ENCODE measurements at places on chromosomes 11 and 22.

DNA sequence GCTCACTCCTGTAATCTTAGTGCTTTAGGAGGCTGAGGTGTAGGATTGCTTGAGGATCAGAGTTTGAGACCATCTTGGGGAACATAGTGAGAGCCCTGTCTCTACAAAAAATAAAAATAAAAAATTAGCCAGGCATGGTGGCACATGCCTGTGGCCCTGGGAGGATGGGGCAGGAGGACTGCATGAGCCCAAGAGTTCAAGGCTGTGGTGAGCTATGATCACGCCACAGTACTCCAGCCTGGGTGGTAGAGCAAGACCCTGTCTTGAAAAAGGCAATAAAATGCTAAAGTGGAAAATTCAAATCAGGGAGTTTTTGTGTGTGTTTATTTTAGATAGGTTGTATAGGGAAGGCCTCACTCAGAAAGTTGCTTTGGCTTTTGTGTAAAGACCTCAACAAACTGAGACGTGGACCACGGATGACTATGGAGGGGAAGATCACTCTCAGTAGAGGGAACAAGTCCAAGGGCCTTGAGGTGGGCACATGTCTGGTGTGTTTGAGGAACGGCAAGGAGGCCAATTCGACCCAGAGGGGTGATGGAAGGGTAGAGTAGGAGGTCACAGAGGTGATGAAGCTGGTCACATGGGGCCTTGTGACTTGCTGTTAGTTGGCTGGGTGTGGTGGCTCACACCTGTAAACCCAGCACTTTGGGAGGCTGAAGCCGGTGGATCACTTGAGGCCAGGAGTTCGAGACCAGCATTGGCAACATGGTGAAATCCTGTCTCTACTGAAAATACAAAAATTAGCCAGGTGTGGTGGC lies 35.7 kb downstream of the WEE1 start:
- no peak for DNase-seq

GRCh38 chr11:122322329-122322728 lies 206.3 kb upstream of the BLID start:
- DNase-seq: peak; percentile 29

GRCh38 chr11:11818529-11819121 lies 23.1 kb upstream of the USP47 start:
- no peak for DNase-seq

- DNase-seq: no peak
Observed at GRCh38 chr11:17528906-17529843, 15.0 kb downstream of the USH1C start.

- no peak for DNase-seq
Observed at GRCh38 chr11:75767228-75767572, 1.4 kb upstream of the DGAT2 start.

GRCh38 chr11:47914743-47915142 lies 65.6 kb upstream of the PTPRJ start:
- no peak for DNase-seq

Measured in suppressor macrophage (primary cell).